ENCODE measurements at places on chromosomes 3 and 15.

DNA sequence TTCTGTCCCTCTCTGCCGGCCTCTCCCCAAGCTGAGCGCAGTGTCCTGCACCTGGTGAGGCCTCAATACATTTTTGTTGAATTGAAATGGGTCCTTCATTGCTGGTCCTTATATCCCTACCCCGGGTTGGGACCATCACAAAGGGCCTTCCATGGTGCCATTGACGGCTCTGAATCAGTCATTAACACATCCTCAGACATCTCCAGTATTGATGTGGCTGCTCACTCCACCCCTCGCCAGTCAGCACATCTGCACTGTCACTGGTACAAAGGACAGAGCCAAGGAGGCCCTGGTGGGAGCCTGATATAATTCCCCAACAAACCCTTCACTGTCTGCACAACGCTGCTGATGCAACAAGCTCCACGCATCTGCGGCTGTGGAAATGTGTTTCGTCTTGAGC, 191.6 kb upstream of the TOPAZ1 start:
- H3K36me3 ChIP-seq = no peaks in the 10 kb centered on the region
- H3K4me3 ChIP-seq = no peak overlapping the region

DNA sequence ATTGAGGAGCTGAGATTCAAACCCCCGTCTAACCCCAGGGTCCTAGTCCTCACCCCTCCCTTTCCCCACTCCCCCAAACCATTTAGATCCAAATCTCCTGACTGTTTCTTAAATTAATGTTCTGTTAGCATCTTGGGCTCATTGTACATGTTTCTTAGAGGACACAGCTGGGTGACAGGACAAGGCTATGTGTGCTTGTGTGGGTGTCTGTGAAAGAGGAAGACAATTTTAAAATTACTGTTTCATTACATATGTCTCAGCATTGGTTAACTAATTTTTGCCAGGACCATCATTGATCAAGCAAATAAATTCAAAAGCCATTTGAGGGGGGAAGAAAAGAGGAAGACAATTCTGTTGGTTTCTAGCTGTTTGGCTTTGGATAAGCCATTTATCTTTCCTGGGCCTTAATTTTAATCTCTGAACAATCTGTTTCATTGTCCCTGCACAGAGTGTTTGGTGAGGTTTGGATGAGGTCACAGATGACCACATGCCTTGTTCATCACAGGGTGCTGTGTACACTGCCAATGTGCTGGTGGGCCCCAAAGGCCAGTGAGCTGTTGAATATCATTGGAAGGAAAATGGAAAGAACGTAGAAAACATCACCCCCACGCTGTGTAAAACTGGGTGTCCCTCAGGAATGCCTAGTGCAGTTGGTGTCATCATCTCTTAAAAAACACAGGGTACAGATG, 51.9 kb downstream of the RPLP1 start:
- no peaks in the 10 kb centered on the region for H3K27me3 ChIP-seq
- no peak overlapping the region for H3K4me3 ChIP-seq
- H3K27ac ChIP-seq = no peak overlapping the region
- no peaks in the 10 kb centered on the region for H3K36me3 ChIP-seq
- DNase-seq = no peak

- H3K36me3 ChIP-seq = peaks cover 60% of the 10 kb centered on the region
- DNase-seq = no peak
- no peak overlapping the region for H3K27ac ChIP-seq
- H3K4me1 ChIP-seq = peaks cover 24% of the 10 kb centered on the region
- no peaks in the 10 kb centered on the region for H3K27me3 ChIP-seq
These were observed 63.9 kb downstream of the TGFBR2 start for GRCh38 chr3:30670292-30670691.

DNA sequence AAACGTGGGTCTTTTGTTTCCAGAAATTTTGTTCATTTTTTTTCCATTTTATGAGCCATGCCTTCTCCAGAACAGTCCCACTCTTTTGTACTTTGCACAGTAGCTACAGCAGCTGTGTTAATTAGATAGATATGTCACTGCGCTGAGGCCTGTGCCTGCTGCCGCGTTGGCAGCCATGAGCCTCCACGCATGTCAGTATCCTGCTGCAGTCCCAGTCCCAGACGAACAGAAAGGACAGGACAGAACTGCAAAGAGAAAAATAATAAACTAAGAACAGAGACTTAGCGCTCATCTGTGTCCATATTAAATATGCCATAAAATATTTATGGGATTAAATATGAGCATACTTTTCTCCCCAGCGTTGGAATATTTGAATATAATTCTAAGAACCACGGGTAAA, 442.4 kb upstream of the RARB start:
- H3K36me3 ChIP-seq = no peaks in the 10 kb centered on the region
- no peaks in the 10 kb centered on the region for H3K27me3 ChIP-seq
- no peak overlapping the region for H3K27ac ChIP-seq
- no peak for DNase-seq
- no peak overlapping the region for H3K4me3 ChIP-seq

- no peaks in the 10 kb centered on the region for H3K36me3 ChIP-seq
- H3K27ac ChIP-seq = peak within 1 kb of the TSS; percentile 88
- peaks cover 33% of the 10 kb centered on the region for H3K27me3 ChIP-seq
- peak; percentile 89 for DNase-seq
These were observed at the start of gene SEMA6D for GRCh38 chr15:47717036-47717612. Gene SEMA6D (plus strand): TSS chr15:47717505. CDS start chr15:47759799, 42,294 bp downstream.

GRCh38 chr3:144770281-144770680, 798.7 kb downstream of the DIPK2A start:
- H3K4me1 ChIP-seq = peaks cover 5% of the 10 kb centered on the region
- H3K4me3 ChIP-seq = no peak overlapping the region
- no peaks in the 10 kb centered on the region for H3K27me3 ChIP-seq
- DNase-seq = no peak
- H3K36me3 ChIP-seq = no peaks in the 10 kb centered on the region
- no peak overlapping the region for H3K27ac ChIP-seq

DNA sequence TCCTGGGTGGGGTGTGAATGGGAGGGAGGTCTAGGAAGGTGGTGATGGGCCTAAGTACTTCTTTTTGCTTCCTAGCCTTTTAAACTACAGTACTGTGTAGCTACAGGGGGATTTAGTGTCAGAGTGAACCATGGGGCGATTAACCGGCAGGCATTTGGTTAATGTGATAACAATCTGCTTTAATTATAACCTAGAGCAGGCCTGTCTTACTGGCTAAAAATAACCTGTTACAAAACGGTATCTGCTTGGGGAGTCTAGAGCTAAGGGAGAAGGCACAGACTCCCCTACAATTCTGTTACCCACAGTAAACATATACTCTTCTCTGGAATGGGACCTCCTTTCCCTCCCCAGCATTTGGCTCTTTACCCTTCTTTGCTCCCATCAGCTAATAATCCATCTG, 85.4 kb downstream of the RBPMS2 start:
- H3K27me3 ChIP-seq = no peaks in the 10 kb centered on the region
- DNase-seq = no peak
- H3K27ac ChIP-seq = peak overlapping the region; percentile 58

GRCh38 chr3:82618594-82618993, 857.1 kb upstream of the GBE1 start:
- H3K27me3 ChIP-seq = no peaks in the 10 kb centered on the region
- no peaks in the 10 kb centered on the region for H3K36me3 ChIP-seq
- H3K4me1 ChIP-seq = no peaks in the 10 kb centered on the region
- no peak overlapping the region for H3K27ac ChIP-seq
- no peak for DNase-seq

- DNase-seq = no peak
- H3K4me1 ChIP-seq = no peaks in the 10 kb centered on the region
- no peaks in the 10 kb centered on the region for H3K36me3 ChIP-seq
- H3K27ac ChIP-seq = no peak overlapping the region
These were observed 451.0 kb downstream of the EPHA6 start for GRCh38 chr3:97265237-97266005.

DNA sequence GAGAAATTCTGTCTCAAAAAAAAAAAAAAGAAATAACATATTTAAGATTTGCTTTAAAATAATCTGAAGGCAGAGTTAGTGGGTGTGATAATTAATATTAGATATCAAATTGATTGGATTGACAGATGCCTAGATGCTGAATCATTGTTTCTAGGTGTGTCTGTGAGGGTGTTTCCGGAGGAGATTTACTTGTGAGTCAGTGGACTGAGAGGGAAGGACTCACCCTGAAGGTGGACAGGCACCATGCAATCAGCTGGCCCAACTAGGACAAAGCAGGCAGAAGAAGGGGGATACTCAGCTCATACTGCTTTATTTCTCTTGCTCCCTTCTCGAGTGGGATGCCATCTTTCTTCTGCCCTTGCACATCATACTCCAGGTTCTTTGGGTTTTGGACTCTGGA, 16.7 kb upstream of the RPL24 start:
- H3K36me3 ChIP-seq = no peaks in the 10 kb centered on the region
- DNase-seq = no peak
- H3K27me3 ChIP-seq = no peaks in the 10 kb centered on the region
- no peak overlapping the region for H3K4me3 ChIP-seq

- no peaks in the 10 kb centered on the region for H3K4me1 ChIP-seq
- H3K27me3 ChIP-seq = no peaks in the 10 kb centered on the region
- no peaks in the 10 kb centered on the region for H3K36me3 ChIP-seq
- no peak for DNase-seq
- peak overlapping the region; percentile 35 for H3K27ac ChIP-seq
- H3K4me3 ChIP-seq = no peak overlapping the region
These were observed 41.4 kb downstream of the EOMES start for GRCh38 chr3:27680517-27681246.

- DNase-seq = no peak
- H3K4me1 ChIP-seq = peaks cover 24% of the 10 kb centered on the region
These were observed 72.0 kb upstream of the UMPS start for GRCh38 chr3:124658270-124658669.

DNA sequence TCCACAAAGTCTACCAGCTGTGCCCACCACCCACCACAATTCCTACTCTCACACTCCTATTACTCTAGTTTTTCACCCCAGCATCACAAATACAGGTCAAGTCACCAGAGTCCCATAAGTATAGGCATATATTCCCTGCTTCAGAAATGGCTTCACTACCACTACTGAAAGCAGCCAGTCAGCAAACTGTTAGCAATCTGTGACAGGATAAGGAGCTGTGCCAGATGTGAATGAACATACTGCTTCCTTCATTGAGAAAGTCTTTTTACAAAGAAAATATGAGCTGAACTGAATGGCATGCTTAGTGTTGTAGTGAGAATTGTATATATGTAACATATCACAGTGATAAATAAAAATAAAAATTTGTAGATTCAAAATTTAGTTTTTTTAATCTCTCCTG, 76.8 kb downstream of the C3orf85 start:
- H3K27me3 ChIP-seq = no peaks in the 10 kb centered on the region
- no peak overlapping the region for H3K4me3 ChIP-seq
- no peak overlapping the region for H3K27ac ChIP-seq
- no peak for DNase-seq
- H3K36me3 ChIP-seq = no peaks in the 10 kb centered on the region

DNA sequence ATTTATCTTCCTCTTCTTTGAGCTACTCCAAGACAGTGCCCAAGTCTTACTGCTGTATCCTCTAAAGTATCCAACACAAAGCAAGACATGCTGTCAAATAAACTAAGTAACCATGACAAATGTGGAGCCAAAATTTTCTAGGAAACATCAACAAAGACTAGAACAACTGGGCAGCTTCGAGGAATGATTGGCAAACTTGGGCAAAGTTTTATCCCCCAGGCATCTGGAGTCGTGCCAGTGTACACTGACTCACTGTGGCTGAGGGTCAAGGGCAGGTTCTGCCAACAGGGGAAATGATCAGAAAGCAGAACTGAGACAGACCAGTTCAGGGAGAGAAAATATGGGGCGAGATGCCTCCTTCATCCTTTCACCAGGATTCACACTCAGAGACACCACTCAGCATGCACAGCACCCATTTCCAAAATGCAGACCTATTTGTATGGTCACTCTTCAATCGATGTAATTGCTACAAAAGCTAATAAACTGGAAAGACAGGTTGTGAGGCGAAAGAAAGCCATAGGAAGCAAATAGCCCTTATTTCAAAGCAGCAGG, 65.8 kb downstream of the MB21D2 start:
- no peak overlapping the region for H3K27ac ChIP-seq
- H3K27me3 ChIP-seq = no peaks in the 10 kb centered on the region
- H3K36me3 ChIP-seq = no peaks in the 10 kb centered on the region

DNA sequence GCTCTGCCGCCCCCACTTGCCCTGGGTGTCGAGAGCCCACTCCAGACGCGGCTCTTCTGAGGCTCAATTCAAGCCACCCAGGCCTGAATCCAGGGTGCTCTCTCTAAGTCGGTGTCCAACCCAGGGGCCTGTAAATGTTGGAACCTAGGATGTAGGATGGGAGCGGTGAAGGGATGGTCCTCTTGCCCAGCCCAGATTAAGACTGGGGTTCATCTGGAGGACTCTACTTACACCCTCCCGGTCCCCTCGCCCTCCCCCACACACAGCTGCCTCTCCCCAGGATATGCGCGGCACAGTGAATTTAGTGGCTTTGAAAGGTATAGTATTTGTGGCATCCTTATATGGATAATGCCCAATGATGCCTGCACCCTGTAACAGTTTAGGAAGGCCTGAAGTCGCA, 822 bp upstream of the FBN1 start:
- no peak for DNase-seq
- peak overlapping the region; percentile 86 for H3K27ac ChIP-seq
- no peaks in the 10 kb centered on the region for H3K36me3 ChIP-seq
- H3K4me1 ChIP-seq = peaks cover 28% of the 10 kb centered on the region
- H3K4me3 ChIP-seq = peak overlapping the region; percentile 96

GRCh38 chr3:11626084-11626463, 17.6 kb downstream of the VGLL4 start:
- H3K27ac ChIP-seq = no peak overlapping the region
- no peak overlapping the region for H3K4me3 ChIP-seq
- peaks cover 77% of the 10 kb centered on the region for H3K4me1 ChIP-seq
- H3K27me3 ChIP-seq = no peaks in the 10 kb centered on the region

DNA sequence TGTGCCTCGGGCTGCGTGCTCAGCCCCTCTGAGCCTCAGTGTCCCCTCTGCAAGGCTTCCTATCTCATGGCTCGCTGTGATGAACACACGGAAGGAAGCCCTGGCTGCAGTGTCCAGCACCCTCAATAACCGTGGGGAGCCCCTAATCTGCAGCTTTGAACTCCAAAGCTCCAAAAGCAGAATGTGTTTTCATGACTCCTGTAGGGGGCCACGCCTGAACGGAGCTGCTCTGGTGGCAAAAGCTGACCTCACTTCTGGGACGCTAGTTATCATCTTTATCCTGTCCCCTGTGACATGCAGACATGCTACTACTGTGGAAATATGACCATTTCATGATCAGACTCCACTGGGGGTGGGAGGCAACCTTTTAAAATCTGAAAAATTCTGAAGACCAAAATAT, 98.8 kb downstream of the SEC22A start:
- no peak for DNase-seq
- H3K36me3 ChIP-seq = no peaks in the 10 kb centered on the region
- no peak overlapping the region for H3K27ac ChIP-seq
- H3K4me1 ChIP-seq = peaks cover 20% of the 10 kb centered on the region
- no peak overlapping the region for H3K4me3 ChIP-seq

- H3K27ac ChIP-seq = no peak overlapping the region
- no peak overlapping the region for H3K4me3 ChIP-seq
- no peaks in the 10 kb centered on the region for H3K27me3 ChIP-seq
- H3K36me3 ChIP-seq = no peaks in the 10 kb centered on the region
- DNase-seq = no peak
These were observed 243.5 kb upstream of the TRIM42 start for GRCh38 chr3:140434261-140434905.

GRCh38 chr15:53378096-53378800, 381.2 kb downstream of the WDR72 start:
- no peak for DNase-seq
- no peak overlapping the region for H3K4me3 ChIP-seq
- H3K36me3 ChIP-seq = no peaks in the 10 kb centered on the region
- H3K27ac ChIP-seq = no peak overlapping the region

- H3K27me3 ChIP-seq = no peaks in the 10 kb centered on the region
- H3K4me1 ChIP-seq = no peaks in the 10 kb centered on the region
- no peak overlapping the region for H3K4me3 ChIP-seq
- H3K36me3 ChIP-seq = no peaks in the 10 kb centered on the region
- H3K27ac ChIP-seq = no peak overlapping the region
- no peak for DNase-seq
These were observed 245.7 kb downstream of the ZIC1 start for GRCh38 chr3:147654827-147655226.
